Uterus (tissue), 4 donors: ENCODE measurements at places on chromosomes 7 and 10. TPM values are rescaled to one million over a fixed set of nuclear protein-coding genes. Genes with fewer than 3 reads are reported as not detected.

Gene IL6
- total RNA-seq, result 4.2 TPM

- no peaks in the 10 kb centered on the region for H3K4me1 ChIP-seq
- H3K36me3 ChIP-seq, result no peaks in the 10 kb centered on the region
- no peak overlapping the region for H3K27ac ChIP-seq
- H3K4me3 ChIP-seq, result no peak overlapping the region
- no peaks in the 10 kb centered on the region for H3K27me3 ChIP-seq
These were observed 389.7 kb downstream of the INHBA start for GRCh38 chr7:41313171-41313570.

- H3K36me3 ChIP-seq, result no peaks in the 10 kb centered on the region
- DNase-seq, result no peak
- no peaks in the 10 kb centered on the region for H3K4me1 ChIP-seq
- no peak overlapping the region for H3K27ac ChIP-seq
- H3K4me3 ChIP-seq, result no peak overlapping the region
- no peaks in the 10 kb centered on the region for H3K27me3 ChIP-seq
These were observed 36.0 kb upstream of the GLI3 start for GRCh38 chr7:42272793-42273665.

- no peak for DNase-seq
- H3K27ac ChIP-seq, result no peak overlapping the region
- H3K36me3 ChIP-seq, result no peaks in the 10 kb centered on the region
- H3K4me1 ChIP-seq, result no peaks in the 10 kb centered on the region
These were observed 1.5 kb downstream of the ADCY1 start for GRCh38 chr7:45575501-45576248.

Gene ICA1
- 3.5 TPM for total RNA-seq

DNA sequence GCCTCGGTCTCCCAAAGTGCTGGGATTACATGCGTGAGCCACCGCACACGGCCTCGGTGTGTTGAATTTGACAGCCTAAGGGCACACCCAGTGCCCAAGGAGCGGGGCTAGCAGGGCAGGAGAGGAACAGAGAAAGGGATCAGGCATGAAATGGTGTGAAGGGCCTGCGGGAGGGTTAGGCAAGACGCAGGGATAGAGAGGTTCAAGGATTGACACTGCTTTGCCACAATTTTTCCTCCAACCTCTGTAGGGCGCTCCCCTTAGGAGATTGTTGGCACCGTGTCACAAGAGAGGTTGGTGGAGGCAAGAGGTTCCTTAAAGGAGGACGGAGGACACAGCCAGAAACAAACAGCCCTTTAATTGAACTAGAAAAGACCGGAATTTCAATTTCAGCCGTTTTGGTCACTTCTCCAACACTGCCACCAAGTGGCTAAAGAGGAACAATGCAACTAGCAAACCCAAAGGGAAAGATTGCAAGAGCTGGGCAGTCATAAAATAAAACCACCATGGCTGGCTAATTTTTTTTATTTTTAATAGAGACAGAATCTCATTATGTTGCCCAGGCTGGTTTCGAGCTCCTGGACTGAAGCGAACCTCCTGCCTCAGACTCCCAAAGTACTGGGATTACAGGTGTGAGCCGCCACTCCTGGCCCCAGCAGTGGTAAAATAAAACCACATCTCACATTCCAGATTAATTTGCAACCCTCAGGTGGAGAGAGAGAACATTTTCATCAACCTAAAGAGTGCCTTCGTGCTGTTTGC lies 6.9 kb upstream of the CREB3L2 start:
- peak; percentile 45 for DNase-seq
- no peaks in the 10 kb centered on the region for H3K36me3 ChIP-seq
- no peaks in the 10 kb centered on the region for H3K27me3 ChIP-seq
- no peak overlapping the region for H3K4me3 ChIP-seq

DNA sequence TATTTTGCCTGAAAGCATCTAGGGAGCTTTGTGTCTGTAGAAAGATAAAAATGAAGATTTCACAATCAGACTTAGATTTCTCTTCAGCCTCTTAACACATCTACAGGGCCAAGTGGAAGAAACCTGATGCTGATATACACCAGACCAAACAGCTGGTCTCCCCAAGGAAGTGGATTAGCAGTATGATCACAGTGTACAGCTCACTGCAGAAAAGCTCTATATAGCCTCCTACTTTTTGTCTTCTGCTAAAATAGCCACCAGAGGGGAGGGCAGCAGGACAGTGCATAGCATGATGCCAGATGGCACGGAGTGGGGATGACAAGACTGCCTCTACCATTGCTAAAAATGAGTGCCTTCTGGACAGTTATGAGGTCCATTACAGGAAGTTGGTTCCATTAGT lies 16.0 kb downstream of the FAM13C start:
- no peaks in the 10 kb centered on the region for H3K36me3 ChIP-seq
- H3K4me3 ChIP-seq, result no peak overlapping the region
- no peaks in the 10 kb centered on the region for H3K4me1 ChIP-seq
- DNase-seq, result no peak
- no peaks in the 10 kb centered on the region for H3K27me3 ChIP-seq
- H3K27ac ChIP-seq, result no peak overlapping the region

Gene ITGA8
- 64.8 TPM for total RNA-seq

DNA sequence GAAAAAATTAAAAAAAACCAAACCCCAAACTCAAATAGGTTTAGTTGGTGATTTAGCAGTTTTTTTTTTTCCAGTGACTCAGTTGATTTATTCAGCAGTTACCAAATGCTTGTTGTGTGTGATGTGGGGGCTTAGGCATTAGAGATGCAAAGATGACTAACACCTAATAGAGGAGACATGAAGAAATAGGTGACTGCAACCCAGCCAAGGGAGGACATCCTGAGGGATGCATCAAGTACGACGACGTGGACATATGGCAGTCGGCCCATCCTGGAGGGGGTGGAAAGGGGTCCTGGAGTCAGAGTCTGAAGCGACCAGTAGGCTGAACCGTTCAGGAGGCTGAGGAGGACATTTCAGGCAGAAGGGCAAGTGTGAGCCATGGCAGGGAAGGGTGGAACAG lies 35.5 kb downstream of the LRMDA start:
- peak overlapping the region; percentile 60 for H3K27ac ChIP-seq
- no peaks in the 10 kb centered on the region for H3K36me3 ChIP-seq
- peaks cover 17% of the 10 kb centered on the region for H3K4me1 ChIP-seq
- peak; percentile 66 for DNase-seq
- no peak overlapping the region for H3K4me3 ChIP-seq

DNA sequence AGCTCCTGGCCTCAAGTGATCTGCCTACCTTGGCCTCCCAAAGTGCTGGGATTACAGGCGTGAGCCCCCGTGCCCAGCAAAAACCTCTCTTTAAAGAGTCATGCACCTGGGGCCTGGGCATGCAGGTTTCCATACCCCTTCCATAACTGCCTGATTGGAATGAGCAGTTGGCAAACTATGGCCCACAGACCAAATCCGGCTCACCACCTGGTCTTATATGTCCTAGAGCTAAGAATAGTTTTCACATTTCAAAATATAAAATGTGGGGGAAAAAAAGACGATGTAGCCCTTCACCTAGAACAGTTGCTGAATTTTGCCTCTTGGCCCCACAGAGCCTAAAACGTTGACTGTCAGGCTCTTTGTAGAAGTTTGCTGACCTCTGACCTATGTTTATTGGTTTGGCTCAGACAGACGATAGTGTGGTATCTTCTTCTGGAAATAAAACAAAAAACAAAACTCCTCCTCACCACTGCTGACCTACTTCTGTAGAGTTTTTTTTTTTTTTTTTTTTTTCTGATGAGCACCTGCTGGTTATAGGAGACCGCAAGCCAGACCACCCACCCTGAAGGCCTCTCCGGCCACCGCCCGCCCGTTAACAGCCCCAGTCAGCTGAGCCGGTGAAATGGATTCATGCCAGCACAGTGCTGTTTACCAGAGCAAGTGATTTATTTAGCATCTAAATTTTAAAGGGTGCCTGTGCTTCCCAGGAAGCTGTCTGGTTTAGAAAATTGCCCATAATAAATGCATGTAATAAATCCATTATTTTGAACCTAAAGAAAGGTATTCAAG lies 33.5 kb upstream of the SFRP5 start:
- H3K27ac ChIP-seq, result no peak overlapping the region
- no peaks in the 10 kb centered on the region for H3K4me1 ChIP-seq
- peak; percentile 41 for DNase-seq
- H3K4me3 ChIP-seq, result no peak overlapping the region
- H3K36me3 ChIP-seq, result no peaks in the 10 kb centered on the region
